Aorta (tissue), 5 donors: ENCODE measurements at places on chromosomes 2 and 18. TPM values are rescaled to one million over a fixed set of nuclear protein-coding genes. Genes with fewer than 3 reads are reported as not detected.

The TOGARAM2 gene
- polyA plus RNA-seq: 0.50 TPM

The RDH14 gene
- polyA plus RNA-seq: 32.3 TPM

The IL1F10 gene
- polyA plus RNA-seq: not detected

The BCL11A gene
- polyA plus RNA-seq: 4.4 TPM

The EPC2 gene
- 11.1 TPM for polyA plus RNA-seq

The ATP5F1A gene
- 225 TPM for polyA plus RNA-seq

The CCBE1 gene
- 0.61 TPM for polyA plus RNA-seq

The RUFY4 gene
- polyA plus RNA-seq: not detected

The CCDC68 gene
- 9.4 TPM for polyA plus RNA-seq

The NMUR1 gene
- not detected for polyA plus RNA-seq

The ARHGAP25 gene
- polyA plus RNA-seq: 2.6 TPM

The CTLA4 gene
- not detected for polyA plus RNA-seq

The DOK1 gene
- polyA plus RNA-seq: 14.9 TPM

The PDE11A gene
- 0.38 TPM for polyA plus RNA-seq

The DLX1 gene
- polyA plus RNA-seq: 0.38 TPM

The FSHR gene
- not detected for polyA plus RNA-seq

GRCh38 chr2:203983064-203983715, 46.6 kb downstream of the ICOS start:
- no peaks in the 10 kb centered on the region for H3K27me3 ChIP-seq
- H3K4me3 ChIP-seq: no peak overlapping the region
- H3K4me1 ChIP-seq: no peaks in the 10 kb centered on the region
- no peak overlapping the region for H3K27ac ChIP-seq
- no peak for DNase-seq

GRCh38 chr2:216733046-216733445, 37.7 kb upstream of the IGFBP5 start:
- H3K4me1 ChIP-seq: no peaks in the 10 kb centered on the region
- no peaks in the 10 kb centered on the region for H3K27me3 ChIP-seq
- H3K36me3 ChIP-seq: no peaks in the 10 kb centered on the region
- no peak overlapping the region for H3K27ac ChIP-seq
- H3K4me3 ChIP-seq: no peak overlapping the region
- DNase-seq: no peak

GRCh38 chr2:49111006-49111405, 43.3 kb downstream of the FSHR start:
- H3K36me3 ChIP-seq: no peaks in the 10 kb centered on the region
- no peak for DNase-seq
- no peaks in the 10 kb centered on the region for H3K4me1 ChIP-seq
- no peaks in the 10 kb centered on the region for H3K27me3 ChIP-seq
- H3K27ac ChIP-seq: no peak overlapping the region
- no peak overlapping the region for H3K4me3 ChIP-seq

GRCh38 chr2:74499267-74499939, at the start of gene LBX2:
LBX2 (minus strand) TSS chr2:74499603; CDS start chr2:74499537, 66 bp downstream.
- no peak within 1 kb of the TSS for H3K27ac ChIP-seq
- H3K36me3 ChIP-seq: no peaks in the 10 kb centered on the region
- no peak within 1 kb of the TSS for H3K4me3 ChIP-seq
- H3K4me1 ChIP-seq: no peaks in the 10 kb centered on the region
- no peak for DNase-seq

DNA sequence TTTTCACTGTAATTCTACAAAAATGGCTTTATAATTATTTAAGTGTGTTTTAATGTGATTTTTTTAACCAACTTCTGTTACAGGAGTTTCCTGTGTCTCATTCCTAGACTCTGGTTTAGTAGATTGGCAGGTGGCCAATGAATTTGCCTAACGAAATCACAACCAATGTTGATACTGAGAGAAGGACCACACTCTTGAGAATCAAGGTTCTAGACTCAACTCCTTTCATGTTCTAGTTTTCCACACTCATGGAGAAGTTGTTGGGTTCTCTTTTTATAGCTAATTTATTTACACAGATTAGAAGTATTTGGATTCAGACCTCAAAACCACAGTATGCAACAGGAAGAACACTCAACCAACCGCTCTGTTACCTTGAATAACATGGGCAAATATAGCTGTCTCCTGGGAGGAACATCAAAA, 22.6 kb upstream of the USP34 start:
- H3K27me3 ChIP-seq: no peaks in the 10 kb centered on the region
- H3K36me3 ChIP-seq: peaks cover 4% of the 10 kb centered on the region
- H3K4me3 ChIP-seq: no peak overlapping the region
- H3K4me1 ChIP-seq: no peaks in the 10 kb centered on the region
- DNase-seq: no peak

GRCh38 chr2:85986121-85986520, 97.3 kb upstream of the ST3GAL5 start:
- H3K4me3 ChIP-seq: no peak overlapping the region
- no peaks in the 10 kb centered on the region for H3K36me3 ChIP-seq
- DNase-seq: no peak
- no peak overlapping the region for H3K27ac ChIP-seq
- no peaks in the 10 kb centered on the region for H3K4me1 ChIP-seq
- H3K27me3 ChIP-seq: no peaks in the 10 kb centered on the region

DNA sequence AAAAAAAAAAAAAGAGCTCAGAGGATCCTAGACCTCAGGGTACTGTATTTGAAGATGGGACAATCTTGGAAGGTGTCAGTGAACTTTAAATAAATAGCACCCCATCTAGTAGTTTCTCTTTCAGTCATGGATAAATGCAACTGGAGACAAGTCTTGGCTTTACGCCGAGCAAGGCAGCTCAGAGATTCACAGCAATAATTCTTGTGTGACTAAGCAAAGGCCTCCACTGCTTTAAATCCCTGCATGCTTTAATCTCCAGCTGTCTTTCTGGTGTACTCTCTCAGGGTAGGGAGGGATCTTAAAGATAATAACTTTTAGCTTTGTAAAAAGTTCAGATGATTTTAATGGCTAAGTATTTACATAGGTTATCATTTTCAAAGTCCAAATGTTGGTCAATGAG, 36.3 kb downstream of the NRXN1 start:
- no peaks in the 10 kb centered on the region for H3K4me1 ChIP-seq
- H3K36me3 ChIP-seq: no peaks in the 10 kb centered on the region
- DNase-seq: no peak
- H3K4me3 ChIP-seq: no peak overlapping the region
- H3K27ac ChIP-seq: no peak overlapping the region

- no peaks in the 10 kb centered on the region for H3K36me3 ChIP-seq
- H3K4me3 ChIP-seq: no peak overlapping the region
- H3K27ac ChIP-seq: no peak overlapping the region
- DNase-seq: no peak
- no peaks in the 10 kb centered on the region for H3K27me3 ChIP-seq
Observed at GRCh38 chr2:211203986-211204385, 647.6 kb downstream of the CPS1 start.

GRCh38 chr18:37714691-37715090, 149.1 kb upstream of the CELF4 start:
- no peaks in the 10 kb centered on the region for H3K36me3 ChIP-seq
- peaks cover 2% of the 10 kb centered on the region for H3K27me3 ChIP-seq
- no peak overlapping the region for H3K4me3 ChIP-seq
- H3K4me1 ChIP-seq: no peaks in the 10 kb centered on the region
- DNase-seq: no peak

DNA sequence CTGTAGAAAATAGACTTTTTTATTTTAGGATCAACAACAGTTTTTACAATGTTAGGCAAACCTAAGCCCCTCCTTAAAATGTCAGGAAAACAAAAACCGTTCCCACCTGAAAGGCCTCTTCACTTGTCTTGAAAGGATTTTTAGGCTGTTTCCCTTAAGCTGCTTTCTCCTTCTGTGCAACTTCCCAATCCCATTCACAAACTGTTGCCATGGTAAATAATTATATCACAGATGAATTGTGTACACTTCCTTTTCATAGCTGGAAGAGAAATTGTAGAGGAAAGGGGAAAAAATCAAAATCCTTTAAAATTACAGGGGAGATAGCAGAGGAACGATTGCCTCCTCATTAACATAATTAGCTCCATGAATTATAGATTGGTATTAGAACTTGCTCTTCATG, 1488.0 kb upstream of the CELF4 start:
- no peaks in the 10 kb centered on the region for H3K27me3 ChIP-seq
- DNase-seq: no peak
- H3K27ac ChIP-seq: no peak overlapping the region
- no peak overlapping the region for H3K4me3 ChIP-seq

DNA sequence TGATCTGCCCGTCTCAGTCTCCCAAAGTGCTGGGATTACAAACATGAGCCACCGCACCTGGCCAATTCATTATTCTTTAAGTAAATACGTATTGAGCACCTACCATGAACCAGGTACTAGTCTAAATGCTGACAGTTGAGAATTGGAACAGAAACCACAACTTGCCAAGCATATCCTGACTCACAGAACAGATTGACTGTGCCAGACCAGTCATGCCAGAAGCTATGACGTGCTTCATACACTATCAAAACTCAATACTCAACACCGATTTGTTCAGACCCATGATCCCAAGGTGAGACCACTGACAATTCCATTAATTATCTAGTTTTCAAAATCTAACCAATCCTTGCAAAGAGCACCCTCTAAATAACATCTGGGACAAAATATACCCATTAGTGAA, 148.6 kb downstream of the B3GNT2 start:
- no peak overlapping the region for H3K4me3 ChIP-seq
- H3K27me3 ChIP-seq: no peaks in the 10 kb centered on the region
- no peak for DNase-seq
- H3K27ac ChIP-seq: no peak overlapping the region
- no peaks in the 10 kb centered on the region for H3K4me1 ChIP-seq
